NCI-H1092 treated with DMSO at 0.1 percent for 48 hours (cell line): ENCODE measurements at places on chromosomes 16 and 17.
A peak's percentile ranks its signal among the peaks of the same experiment; 100 is the strongest.

DNA sequence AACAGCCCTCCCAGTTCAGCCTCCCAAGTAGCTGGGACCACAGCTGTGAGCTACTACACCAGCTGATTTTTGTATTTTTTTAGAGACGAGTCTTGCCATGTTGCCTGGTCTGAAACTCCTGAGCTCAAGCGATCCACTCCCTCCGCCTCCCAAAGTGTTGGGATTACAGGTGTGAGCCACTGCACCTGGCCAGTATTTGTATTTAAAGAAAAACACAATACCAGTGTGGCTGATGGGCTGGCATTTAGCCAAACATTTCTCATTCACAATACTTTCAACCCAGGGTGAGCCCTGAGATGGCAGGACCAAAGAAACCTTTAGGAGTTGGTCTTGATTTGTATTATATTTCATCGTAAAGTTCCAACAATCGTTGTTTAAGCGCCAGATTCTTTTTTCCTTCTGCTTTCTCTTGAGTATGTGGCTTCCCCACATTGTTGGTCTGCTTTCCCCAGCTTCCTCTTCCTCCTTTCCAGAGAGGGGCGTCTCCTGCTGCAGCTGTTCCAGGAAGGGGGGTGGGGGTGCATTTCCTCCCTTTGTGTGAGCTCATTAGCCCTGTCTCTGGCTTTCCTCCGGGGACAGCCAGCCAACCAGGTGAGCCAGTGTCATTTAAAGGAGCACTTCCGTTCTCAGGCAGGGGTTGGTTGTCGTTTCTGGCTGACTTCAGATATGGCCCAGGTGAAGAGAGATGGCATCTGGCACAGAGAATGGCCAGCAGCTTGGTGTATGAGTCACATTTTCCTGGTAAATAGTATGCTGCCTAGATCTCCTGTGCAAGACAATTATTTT is 79.9 kb downstream of the GPRC5B start:
- DNase-seq = peak; percentile 86

GRCh38 chr17:16304830-16305229 is 48.4 kb downstream of the CENPV start:
- DNase-seq = peak; percentile 3

- no peak for DNase-seq
These were observed 60.0 kb downstream of the HSD17B2 start for GRCh38 chr16:82094942-82095540.

DNA sequence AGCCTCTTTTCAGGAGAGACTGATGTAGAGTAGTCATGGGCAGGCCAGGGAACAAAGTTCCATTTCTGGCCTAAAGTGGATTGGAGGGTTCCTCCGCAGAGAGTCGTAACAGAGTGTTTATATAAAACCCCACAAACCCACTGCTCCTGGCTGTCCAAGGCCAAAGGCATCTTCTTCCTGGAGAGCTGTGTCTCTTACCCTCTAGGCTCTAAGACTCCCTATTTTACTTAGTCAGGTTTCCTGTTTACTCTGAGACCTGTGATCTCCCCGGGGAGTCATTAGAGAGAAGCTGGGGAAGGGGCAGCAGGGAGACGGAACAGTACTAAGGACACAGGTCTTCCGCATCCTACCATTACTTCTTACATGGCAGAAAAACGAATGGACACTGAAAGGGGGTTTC is 69.5 kb downstream of the HIC1 start:
- no peak for DNase-seq
